ENCODE measurements at places on chromosomes 5 and 9.

DNA sequence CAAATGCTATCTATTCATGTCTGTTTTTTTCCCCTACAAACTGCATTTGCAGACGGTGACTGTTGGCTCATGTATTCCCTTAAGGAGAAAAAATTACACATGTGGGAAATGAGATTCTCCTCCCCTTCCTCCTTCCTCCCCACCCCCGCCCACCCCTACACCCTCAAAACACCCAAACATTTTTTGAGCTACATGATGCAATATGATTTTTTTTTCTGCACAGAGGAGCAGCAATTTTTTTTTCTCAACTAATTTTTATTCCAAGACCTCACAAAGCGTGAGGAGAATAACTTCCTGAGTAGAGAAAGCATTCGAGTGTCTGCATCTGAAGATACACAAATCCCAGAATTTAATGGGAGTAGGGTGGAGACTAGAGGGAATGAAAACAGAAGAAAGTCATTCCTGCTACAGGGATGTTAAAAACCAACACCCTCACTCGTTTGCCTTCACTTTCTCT, 118.1 kb downstream of the PRDM6 start:
- DNase-seq: no peak

GRCh38 chr5:96743805-96744204, 63.9 kb downstream of the ERAP1 start:
- DNase-seq: no peak

GRCh38 chr5:77893225-77893860, 117.2 kb upstream of the TBCA start:
- DNase-seq: no peak

DNA sequence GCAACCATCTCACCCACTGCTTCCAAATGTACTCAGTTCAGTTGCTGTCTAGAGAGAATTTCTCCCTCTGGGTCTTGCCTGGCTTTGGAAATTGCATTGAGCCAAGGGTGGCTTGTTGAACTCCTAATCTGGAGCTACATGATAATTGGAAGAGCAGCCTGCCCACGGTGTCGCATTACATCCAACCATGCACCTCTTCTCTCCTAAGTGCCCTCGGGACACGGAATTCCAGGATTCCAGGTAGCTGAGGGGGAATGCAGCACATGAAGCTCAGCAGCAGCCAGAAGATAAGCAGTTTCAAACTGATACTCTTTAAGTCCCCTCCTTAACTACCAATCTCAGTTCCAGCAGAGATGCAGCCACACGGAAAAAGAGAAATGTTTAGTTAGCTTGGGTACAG, 509.4 kb upstream of the KLF4 start:
- no peak for DNase-seq

GRCh38 chr9:118088090-118088489, 383.9 kb downstream of the TLR4 start:
- DNase-seq: no peak

DNA sequence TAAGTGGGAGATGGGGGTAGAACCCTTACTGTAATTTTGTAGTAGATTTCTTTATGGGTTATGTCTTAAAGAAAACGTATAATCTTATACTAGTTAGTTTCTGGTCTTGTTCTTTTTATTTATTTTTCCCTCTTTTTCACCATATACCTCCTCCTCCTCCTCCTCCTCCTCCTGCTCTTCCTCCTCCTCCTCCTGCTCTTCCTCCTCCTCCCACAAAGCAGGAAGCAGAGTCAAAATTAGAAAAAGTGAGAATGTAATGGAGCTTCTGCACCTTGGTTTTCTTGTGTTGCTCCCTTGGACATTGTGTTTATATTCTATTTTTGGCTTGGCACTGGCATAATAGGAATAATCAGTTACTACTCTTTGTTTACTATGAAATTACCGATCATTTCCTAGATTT, 4.5 kb downstream of the MACIR start:
- DNase-seq: no peak

DNA sequence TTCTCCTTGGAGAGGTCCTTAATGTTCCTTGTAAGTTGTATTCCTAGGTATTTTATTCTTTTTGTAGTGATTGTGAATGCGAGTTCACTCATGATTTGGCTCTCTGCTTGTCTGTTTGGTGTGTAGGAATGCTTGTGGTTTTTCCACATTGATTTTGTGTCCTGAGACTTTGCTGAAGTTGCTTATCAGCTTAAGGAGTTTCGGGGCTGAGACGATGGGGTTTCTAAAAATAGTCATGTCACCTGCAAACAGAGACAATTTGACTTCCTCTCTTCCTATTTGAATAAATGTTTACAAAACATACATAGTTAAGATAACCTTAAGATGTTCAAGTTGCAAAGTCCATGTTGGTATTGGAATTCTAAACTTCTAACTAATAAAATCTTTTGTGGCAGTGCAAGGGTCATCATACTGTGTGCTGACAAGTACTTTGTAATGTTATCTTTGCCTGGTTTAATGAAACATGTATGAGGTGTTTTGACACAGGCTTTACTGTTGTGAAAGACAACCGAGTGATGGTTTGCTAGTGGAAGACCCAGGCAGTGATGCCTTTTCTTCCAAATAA, 286.2 kb downstream of the MRPS30 start:
- DNase-seq: no peak

DNA sequence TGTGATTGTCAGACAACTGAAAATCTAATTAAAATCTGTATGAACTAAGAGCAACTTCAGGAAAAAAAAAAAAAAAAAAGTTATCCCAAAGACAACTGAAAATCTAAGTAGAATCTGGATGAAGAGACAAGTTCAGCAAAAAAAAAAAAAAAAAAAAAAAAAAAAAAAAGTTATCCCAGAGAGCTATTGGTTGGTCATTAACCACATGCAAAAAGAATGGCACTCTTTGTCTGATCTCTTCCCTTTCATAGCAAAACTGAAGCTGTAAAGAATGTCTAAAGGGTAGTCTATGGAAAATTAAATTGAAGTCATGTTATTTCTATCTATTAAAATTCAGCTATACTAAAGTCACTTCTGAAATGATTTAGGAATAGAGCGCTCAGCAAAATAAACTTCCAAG, 32.9 kb downstream of the STRBP start:
- no peak for DNase-seq

GRCh38 chr5:72324189-72324825, 4.1 kb downstream of the PTCD2 start:
- DNase-seq: no peak

- no peak for DNase-seq
Observed at GRCh38 chr9:124493794-124494479, 13.3 kb downstream of the NR5A1 start.

DNA sequence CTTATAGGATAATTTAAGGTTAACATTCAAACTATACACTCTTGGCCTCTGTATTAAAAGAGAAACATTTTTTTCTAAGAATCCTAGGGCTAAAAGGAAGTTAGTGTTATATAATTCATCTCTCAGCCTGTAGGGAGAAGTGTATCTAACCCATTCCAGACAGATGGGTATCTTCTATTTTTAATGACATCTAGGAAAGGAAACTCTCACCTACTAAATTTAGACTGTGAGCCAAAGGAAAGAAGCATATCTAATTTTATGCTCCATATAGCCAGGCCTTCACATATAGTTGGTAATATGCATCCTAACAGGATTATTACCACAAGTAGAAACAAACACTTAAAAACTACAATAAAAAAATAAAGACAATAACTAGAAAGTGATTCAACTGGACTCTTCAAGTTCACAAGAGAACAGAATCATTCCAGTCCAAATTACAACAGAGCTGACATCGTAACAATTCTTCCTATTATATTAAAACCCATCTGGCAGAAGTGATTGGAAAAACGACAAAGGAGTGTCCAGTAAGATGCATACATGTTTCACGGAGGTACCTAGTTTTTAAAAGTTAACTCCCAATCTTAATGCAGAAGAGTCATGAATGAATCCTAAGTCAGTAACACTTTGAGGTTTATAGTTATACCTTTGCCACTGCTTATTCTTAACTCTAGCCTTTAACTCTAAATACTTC, 39.4 kb downstream of the SCAI start:
- no peak for DNase-seq

DNA sequence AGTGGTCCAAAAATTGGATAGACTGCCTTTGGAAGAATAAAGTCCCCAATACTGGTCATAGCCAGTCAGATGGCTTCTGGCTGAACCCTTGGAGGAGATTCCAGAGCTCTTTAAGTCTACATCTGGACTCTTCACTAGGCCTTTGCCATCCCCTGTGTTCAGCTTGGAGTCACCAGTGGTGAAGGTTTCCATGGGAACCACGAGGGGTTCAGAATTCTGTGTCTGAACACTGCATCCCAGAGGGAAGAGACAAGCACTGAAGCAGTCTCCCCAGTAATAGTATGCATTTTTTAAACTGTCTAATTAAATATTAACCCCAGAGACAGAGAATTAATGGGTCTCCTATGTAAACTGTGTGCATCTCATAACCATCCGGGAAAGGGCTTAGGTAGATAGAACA, 38.2 kb downstream of the POU4F3 start:
- no peak for DNase-seq

- DNase-seq: no peak
Observed at GRCh38 chr5:160310140-160310539, 2.2 kb downstream of the CCNJL start.

DNA sequence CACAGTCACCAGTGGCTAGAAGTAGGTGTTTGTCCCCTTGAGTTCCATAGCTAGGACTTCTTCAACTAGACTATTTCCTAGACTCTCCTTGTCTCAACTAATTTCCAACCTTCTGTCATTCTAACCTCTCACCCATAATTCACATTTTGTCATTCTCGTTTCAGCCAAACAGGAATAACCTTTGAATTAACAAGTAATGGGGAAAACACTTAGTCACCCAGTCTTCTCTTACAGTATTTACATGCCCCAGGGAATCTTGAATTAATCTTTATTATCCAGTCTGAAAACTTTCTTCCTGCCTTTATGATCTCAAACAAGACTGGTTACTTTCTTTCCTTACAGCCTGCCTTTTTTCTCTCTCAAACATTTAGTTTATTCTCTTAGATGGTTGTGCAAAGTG, 63.3 kb upstream of the RUSC2 start:
- no peak for DNase-seq

DNA sequence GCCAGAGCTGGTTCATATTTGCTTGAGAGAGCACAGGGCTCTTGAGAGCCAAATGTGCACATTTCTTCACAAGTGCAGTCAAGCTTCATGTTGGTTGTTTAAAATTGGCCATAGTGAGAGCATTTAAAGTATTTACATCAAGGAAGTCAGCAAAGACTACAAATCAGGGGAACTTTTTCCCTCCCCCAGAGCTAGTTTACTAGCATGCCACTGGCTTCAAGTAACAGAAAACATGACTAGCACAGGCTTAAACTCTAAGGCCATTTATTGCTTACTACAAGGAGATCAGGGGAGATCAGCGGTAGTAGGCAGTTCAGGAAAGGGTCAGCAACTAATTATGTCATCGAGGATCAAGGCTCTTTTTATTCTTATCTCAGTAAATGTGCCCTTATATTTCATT, 11.0 kb upstream of the CCDC171 start:
- DNase-seq: no peak

DNA sequence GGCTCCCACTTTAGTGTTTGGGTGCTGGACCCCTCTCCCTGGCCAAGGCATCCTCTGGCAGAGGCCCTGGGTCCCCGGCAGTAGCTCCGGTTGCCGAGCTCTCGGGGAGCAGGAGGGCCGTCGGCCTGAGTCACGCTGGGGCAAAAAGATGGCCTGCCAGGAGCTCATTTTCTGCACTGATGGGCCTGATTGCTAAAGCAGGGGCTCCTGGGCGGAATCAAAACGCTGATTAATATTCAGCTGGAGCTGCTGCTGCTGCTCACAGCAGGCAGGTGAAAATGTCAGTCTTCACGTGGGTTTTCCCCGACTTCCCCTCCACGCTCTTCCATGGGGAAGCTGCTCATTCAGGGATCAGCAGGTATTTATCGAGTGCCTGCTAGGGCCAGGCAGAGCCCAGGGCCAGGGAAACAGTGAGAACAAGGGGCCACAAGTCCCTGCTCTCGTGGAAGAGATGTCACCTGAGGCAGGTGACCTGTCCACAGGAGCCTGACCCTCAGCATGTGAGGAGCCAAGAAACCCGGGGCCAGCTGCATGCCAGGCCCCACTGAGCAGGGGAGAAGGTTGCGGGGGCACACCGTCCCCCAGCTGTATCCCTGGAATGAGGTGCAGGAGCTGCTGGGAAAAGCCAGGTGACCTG, 22.1 kb downstream of the LAMC3 start:
- DNase-seq: no peak

DNA sequence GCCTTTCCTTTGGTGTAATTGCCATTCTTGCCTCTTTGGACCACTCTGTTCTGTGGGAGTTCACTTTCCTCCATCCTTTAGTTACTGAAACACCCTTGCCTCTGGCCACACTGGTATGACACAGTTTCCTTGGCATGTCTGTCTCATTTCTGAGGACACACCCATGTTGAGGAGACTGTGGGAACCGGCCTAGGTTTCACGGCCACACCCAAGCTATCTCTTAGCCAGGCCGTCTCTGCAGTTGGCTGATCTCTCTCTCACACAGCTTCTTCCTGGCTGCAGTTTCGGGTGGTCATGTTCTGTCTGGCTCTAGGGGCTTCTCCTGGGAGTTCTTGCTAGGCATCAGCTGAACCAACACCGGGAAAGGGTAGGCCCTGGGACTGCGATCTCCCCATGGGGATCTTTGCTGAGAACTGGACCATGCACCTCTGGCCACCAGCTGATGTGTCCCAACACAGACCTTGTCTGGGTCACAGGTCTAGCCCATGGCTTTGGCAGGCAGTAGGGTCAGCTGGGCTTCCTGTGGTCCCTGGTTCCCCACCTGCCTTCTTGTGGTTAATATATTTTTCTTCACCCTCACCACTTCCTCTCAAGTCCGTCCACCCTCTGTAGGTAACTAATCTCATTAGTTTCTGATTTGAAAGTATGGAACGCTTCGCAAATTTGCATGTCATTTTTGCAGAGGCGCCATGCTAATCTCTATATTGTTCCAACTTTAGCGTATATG, 24.9 kb downstream of the ARHGEF37 start:
- DNase-seq: no peak

All from activated CD8-positive, alpha-beta memory T cell treated with anti-CD3 and anti-CD28 coated beads for 24 hours (primary cell).